Omental fat pad (tissue), 4 donors: ENCODE measurements at places on chromosomes 1 and 21. TPM values are rescaled to one million over a fixed set of nuclear protein-coding genes. Genes with fewer than 3 reads are reported as not detected.

The GBP5 gene
- total RNA-seq = 5.5 TPM

DNA sequence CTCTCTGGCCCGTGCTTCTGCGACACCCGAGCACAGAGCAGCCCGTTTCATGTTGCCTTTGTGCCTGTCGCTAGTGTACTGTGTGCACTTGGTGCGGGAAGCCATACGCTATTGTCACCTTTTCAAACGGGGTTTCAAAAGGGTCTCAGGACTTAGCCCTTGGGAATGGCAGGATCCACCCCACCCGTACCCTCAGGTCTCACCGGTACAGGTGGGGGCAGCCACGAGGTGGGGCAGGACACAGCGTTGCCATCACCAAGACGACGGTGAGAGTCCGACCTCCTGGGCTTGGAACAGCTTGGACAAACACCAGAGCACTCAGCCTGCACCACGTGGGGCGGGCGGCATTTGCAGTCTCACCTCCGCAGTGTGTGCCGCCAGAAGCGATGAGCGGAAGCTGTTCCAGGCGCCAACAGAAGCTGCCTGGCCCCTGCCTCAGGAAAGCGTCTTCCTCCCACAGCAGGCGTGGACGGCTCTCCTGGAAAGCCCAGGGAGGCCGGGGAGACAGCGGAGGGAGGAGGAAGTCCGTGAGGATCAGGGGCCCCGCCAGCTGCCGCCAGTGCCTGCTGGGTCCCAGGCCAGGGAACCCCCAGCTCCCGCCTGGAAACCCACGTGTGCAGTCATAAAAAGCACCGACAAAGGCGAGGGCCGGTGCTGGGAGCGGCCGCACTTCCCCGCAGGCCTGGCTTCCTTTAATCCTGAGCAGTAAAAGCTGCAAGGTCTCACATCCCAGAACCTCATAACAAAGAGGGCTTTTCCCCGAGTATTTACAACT is 131.3 kb upstream of the ARHGEF16 start:
- DNase-seq = no peak

- no peak for DNase-seq
Measured at GRCh38 chr1:203645996-203646395, 19.4 kb downstream of the ATP2B4 start.

The NUF2 gene
- not detected for total RNA-seq

DNA sequence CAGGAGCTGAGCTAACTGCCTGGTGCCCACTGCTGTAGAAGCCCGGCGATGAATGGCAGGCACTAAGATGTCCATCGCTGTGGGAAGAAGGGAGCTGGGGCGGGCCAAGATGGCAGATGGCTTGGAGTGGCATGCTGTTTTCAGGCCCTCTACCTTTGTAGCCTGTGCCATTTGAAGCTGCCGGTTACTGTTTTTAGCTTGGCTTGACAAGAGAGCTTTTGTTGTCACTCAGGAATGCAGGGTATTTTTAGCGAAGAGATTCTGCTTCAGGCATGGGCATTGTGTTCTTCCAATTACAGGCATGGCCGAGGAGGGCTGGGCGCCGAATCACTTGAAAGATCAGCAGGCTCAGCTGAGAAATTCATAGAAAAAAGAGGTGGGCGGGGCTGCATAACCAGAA is 348.7 kb downstream of the RPS6KC1 start:
- DNase-seq = no peak

The FCER1G gene
- 346 TPM for total RNA-seq

The WDR77 gene
- total RNA-seq = 33.5 TPM

DNA sequence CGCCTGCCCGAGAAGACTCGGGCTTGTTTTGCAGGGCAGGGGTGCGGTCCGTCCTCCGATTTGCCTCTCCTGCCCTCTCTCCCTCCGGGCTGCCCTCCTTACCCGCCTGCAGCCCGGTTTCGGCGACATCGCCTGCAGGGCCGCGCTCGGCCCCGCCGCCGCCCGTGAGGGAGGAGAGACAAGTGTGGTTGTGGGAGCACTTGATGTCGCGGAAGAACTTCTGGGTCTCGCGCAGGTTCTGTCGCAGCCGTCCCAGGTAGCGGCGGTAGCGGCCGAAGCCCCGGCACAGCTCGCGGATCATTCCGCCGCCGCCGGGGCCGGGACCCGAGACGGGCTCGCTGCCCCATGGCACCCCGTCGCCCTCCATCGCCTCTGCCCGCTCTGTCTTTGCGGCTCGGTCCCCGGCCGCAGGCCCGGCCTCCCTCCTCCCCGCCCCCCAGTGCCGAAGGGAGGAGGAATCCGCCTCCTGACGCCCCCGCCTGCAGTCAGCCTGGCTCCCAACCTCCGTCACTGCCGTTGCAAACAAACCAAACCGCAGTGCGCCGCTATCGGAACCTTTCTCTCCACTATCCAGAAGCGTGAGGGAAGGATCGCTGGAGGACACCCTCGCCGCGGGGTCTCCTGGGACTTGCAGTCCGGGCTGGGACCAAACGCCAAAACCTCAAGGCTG is at the start of gene DSTYK:
TSS of gene DSTYK (minus strand) at position 534 of the 670 bp plus-strand sequence. CDS start at position 367, 167 bp downstream.
- peak; percentile 68 for DNase-seq

DNA sequence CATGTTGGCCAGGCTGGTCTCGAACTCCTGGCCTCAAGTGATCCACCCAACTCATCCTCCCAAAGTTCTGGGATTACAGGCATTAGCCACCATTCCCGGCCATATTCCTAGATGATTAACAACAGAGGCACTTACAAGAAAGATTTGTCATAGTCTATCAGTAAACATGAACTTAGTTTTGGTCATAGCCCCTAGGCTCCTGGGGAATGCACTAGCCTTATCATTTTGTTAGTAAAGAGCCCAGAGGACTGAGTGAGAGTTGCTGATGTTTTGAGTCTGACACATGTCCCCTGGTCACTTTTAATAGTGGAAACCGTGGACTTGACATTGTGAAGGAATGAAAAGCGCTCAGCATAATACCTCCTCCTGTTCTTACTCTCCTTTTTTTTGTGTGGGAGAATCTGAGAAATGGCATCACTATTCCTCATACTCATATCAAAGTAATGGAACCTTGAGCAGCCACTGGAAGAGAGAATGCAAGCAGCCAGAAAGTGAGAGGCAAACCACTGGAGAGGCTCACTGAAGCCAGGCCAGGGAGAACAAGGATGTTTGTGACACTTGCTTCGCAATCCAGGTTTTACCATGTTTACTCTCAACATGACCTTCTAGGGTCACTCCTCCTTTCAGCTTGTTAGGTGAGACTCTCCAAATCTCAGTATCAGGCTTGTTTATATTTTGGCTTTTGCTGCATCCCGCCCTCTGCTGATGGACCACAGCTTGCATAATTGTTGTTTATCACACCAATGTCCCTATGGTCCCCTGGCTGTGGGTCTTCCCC is 14.8 kb downstream of the ATP1B1 start:
- no peak for DNase-seq

DNA sequence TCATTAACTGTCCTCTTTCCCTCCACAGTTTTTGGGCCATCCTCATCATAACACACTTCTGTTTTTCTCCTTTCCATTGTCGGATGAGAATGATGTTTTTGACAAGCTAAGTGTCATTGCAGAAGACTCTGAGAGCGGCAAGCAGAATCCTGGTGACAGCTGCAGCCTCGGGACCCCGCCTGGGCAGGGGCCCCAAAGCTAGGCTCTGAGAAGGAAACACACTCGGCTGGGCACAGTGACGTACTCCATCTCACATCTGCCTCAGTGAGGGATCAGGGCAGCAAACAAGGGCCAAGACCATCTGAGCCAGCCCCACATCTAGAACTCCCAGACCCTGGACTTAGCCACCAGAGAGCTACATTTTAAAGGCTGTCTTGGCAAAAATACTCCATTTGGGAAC is 28.6 kb upstream of the IFNAR1 start:
- DNase-seq = no peak

GRCh38 chr1:24491577-24492360 is 10.9 kb upstream of the RCAN3 start:
- DNase-seq = no peak

- DNase-seq = no peak
Measured at GRCh38 chr1:162083273-162083672, 13.8 kb downstream of the NOS1AP start.

- peak; percentile 75 for DNase-seq
Measured at GRCh38 chr1:27568300-27569087, 35.5 kb downstream of the AHDC1 start.

- DNase-seq = no peak
Measured at GRCh38 chr1:36383240-36383639, 2.5 kb downstream of the STK40 start.

The KIF14 gene
- 0.28 TPM for total RNA-seq

GRCh38 chr1:234533975-234534876 is 55.2 kb upstream of the TARBP1 start:
- peak; percentile 93 for DNase-seq

- DNase-seq = no peak
Measured at GRCh38 chr1:237873487-237874211, 17.1 kb downstream of the ZP4 start.

- DNase-seq = peak; percentile 43
Measured at GRCh38 chr1:151537112-151537511, 3.0 kb upstream of the TUFT1 start.

GRCh38 chr1:171017426-171017825 is 73.3 kb upstream of the FMO3 start:
- no peak for DNase-seq

DNA sequence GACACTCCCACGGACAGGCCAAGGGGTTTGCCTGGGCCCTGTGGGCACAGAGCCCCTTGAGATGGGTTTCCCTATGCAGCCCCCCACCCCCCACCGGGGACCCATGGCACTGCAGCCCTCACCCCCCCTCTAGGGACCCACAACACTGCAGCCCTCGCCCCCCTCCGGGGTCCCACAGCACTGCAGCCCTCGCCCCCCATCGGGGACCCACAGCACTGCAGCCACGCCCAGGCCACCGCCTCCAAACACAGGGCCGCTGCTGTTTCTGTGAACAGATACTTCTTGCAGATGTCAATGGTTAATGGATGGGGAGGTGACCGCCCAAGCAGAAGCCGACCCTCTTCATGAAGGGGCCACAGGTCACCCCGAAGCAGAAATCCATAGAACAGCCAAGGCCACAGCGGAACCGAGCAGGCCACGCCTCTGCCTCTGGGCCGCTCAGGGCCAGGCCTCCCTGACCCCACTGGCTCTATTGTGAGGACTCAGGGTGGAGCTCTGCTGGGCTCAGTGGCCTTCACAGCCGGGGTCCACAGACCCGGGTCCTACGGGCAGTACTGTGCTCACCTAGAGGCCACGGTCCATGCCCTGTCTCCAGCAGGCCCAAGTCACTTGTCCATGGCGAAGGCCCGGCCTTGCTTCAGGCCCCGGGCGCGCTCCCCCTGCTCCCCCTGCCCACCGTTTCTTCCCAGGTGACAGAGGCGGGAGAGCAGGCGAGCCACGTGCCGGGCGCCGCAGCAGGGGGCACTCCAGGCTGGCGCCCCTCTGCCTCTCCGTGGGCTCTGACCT is 4.1 kb upstream of the POFUT2 start:
- DNase-seq = no peak

The TTC13 gene
- total RNA-seq = 11.6 TPM

- no peak for DNase-seq
Measured at GRCh38 chr1:83026745-83027144, 972.2 kb downstream of the TTLL7 start.

The CNTN2 gene
- total RNA-seq = not detected

DNA sequence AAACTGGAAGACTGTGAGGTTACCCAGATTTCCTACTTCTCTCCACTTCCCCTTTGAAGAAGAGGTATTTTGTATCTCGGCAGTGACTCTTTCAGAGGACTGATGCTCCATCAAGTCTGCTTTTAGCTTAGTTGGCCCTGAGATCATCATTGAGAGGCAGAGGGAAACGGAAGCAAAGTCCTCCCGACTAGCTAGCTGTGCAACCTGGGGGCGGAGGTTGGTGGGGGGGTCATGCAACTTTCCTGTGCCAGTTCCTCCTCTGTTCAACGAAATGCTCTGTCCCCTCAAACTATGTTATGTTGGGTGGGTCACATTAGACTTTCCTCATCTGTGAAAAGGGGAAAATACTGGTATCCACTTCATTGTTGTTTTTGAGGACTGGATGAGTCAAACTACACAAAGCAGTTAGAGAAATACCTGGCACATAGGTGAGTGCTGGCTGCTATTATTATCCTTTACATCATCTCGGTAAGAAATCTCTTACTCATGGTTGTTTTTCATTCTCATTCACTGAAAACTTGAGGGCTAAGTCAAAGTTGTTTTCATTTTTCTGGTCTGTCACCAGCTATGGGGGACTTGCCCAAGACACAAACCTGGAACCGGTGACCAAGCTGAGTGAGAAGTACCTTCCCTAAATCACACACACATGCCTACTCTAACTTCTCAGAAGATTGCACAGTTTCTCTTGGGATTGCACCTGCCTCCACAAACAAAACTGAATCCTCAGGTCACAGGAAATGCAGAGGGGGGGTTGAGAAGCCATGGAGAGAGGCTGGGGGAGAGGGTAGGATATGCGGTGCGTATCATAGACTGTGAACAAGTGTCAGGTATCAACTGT is 83.3 kb downstream of the ABCA4 start:
- no peak for DNase-seq

DNA sequence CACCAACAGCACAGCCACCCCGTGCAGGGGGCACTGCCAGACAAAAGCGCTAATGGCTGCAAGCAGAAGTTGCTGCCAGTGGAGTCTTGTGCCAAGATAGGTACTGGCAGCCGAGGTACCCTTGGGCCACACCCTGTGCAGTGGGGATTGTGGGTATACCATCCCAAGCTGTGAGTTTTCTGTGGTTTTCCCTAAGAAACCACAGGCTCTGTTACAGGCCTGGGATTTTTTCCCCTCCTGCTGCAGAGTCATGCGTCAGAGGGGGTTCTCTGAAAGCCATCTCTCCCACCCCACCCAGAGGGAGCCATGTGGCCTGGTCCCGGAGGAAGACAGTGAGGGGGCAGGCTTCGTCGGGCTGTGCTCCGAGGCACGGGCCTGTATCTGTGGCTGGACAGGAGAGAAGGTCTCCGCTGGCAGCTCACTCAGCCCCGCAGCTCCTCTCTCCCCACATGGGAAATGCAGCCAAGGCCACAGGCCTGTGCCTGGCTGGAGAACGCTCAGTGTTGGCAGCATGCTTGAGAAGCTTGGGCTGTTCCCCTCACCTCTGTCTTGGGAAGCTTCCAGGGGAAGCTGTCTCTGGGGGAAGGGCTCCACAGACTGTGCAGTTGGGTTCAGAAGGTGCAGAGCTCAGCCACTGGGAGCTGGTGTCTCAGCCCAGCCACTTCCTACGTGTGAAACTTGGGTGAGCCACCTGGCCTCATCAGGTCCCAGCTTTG is 42.5 kb downstream of the NEK2 start:
- no peak for DNase-seq

- no peak for DNase-seq
Measured at GRCh38 chr1:82215853-82216175, 415.1 kb downstream of the ADGRL2 start.

DNA sequence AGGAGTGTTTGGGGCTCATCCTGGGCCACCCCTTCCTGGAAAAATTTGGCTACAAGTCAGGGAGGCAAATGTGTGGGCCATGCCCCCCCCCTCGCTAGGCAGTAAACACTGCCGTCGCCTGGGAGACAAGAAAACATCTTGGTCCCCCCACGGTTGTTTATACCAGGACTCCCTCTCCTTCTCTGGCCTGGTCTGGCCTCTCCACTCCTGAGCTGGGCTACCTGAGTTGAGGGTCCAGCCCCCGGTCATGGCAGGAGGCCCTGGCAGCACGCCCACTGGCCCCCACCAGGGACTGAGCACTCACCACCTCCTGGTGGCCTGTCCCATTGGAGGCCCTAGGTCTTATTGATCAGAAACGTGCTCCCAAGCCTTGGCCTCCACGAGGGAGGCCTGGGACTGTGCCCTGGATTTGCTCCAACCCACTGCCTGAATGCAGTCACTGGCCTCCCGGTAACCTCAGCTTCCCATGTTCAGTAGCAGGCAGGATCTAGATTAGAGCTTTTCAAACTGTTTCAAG is 15.8 kb downstream of the KCNQ4 start:
- no peak for DNase-seq

The TMEM82 gene
- total RNA-seq = not detected

- DNase-seq = no peak
Measured at GRCh38 chr1:208413006-208413405, 168.8 kb upstream of the PLXNA2 start.
